ENCODE measurements at places on chromosomes 5 and 9.

GRCh38 chr9:121725008-121725775 lies 73.8 kb downstream of the DAB2IP start:
- H3K4me3 ChIP-seq = peak overlapping the region; percentile 11
- H3K36me3 ChIP-seq = no peaks in the 10 kb centered on the region
- peak overlapping the region; percentile 76 for H3K27ac ChIP-seq
- no peaks in the 10 kb centered on the region for H3K27me3 ChIP-seq

GRCh38 chr5:83964271-83964670 lies 243.6 kb upstream of the HAPLN1 start:
- H3K4me3 ChIP-seq = no peak overlapping the region
- no peaks in the 10 kb centered on the region for H3K4me1 ChIP-seq
- no peaks in the 10 kb centered on the region for H3K27me3 ChIP-seq
- H3K27ac ChIP-seq = no peak overlapping the region

- H3K27me3 ChIP-seq = no peaks in the 10 kb centered on the region
- H3K36me3 ChIP-seq = no peaks in the 10 kb centered on the region
- H3K4me1 ChIP-seq = peaks cover 23% of the 10 kb centered on the region
- no peak overlapping the region for H3K27ac ChIP-seq
- no peak for DNase-seq
Measured at GRCh38 chr5:68255305-68256120, 40.0 kb downstream of the PIK3R1 start.

- no peaks in the 10 kb centered on the region for H3K27me3 ChIP-seq
- no peak overlapping the region for H3K4me3 ChIP-seq
- no peaks in the 10 kb centered on the region for H3K36me3 ChIP-seq
- no peak for DNase-seq
Measured at GRCh38 chr9:103867886-103868285, 226.2 kb upstream of the SMC2 start.

- H3K27me3 ChIP-seq = no peaks in the 10 kb centered on the region
- peaks cover 5% of the 10 kb centered on the region for H3K4me1 ChIP-seq
- H3K4me3 ChIP-seq = no peak overlapping the region
- no peak overlapping the region for H3K27ac ChIP-seq
Measured at GRCh38 chr5:125143011-125143410, 396.6 kb upstream of the ZNF608 start.

DNA sequence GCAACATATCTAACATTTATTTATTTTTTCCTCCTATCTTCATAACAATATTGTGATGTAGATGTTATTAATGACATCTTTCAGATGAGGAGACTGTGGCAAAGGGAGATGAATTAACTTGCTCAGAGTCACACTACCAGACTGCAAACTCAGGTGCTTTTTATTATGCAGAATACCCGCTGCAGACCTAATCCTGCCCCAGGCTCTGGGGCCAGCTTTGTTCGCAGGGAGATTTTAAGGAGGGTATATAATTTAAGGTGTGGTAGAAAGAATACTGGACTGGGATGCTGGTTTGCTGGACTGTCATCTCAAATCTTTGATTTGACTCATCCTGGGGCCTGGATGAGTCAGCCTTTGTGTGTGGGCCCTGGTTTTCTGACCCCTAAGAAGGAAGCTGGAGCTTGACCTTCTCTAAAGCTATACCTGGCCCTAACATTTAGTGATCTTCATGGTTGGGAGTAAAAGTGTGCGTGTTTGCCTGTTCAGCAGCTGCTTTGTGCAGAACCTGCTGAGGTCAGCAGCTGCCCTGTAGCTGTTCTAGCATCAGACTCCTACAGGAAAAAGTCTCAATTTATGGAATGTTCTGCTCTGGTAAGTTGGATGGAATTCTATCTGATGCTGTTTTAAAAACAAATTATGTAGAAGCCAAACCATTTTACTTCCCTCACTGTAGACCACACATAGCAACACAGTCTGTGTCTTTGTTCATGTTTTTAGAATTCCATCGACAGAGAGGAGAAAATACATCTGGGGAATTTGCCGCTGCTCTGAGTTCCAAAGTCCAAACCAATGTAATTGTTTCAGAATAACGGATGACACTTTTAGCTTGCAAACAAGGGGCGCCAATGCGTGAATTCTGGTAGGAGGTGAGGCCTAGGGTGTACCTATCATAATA lies 4.5 kb downstream of the SLC36A1 start:
- no peaks in the 10 kb centered on the region for H3K27me3 ChIP-seq
- no peak overlapping the region for H3K4me3 ChIP-seq
- peak overlapping the region; percentile 72 for H3K27ac ChIP-seq
- no peaks in the 10 kb centered on the region for H3K36me3 ChIP-seq
- DNase-seq = peak; percentile 85
- peaks cover 28% of the 10 kb centered on the region for H3K4me1 ChIP-seq

DNA sequence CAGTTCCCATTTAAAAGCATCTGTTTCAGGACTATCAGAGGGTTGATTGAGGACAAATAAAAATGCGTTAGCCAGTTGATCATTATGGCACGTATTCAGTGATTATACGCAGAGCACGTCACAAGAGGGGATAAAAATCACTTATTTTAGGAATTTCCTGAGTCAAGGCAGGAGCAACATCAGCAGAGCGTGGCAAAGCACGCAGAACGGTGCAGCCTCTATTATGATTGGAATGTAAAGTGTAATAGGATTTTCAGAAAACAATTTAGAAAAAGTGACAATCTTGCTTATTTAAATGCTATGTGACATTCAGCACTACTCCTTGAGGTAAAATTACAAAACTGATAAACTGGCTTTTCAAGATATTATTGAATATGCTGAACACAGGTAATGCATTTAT lies 413.6 kb upstream of the DAP start:
- no peaks in the 10 kb centered on the region for H3K4me1 ChIP-seq
- H3K4me3 ChIP-seq = no peak overlapping the region
- H3K27ac ChIP-seq = no peak overlapping the region

GRCh38 chr5:136679233-136679632 lies 313.9 kb upstream of the TRPC7 start:
- no peak for DNase-seq
- no peak overlapping the region for H3K27ac ChIP-seq
- no peaks in the 10 kb centered on the region for H3K27me3 ChIP-seq
- no peaks in the 10 kb centered on the region for H3K36me3 ChIP-seq
- no peaks in the 10 kb centered on the region for H3K4me1 ChIP-seq
- no peak overlapping the region for H3K4me3 ChIP-seq

All from osteoblast (primary cell).